ENCODE measurements at places on chromosomes 1 and 21. TPM values are rescaled to one million over a fixed set of nuclear protein-coding genes. Genes with fewer than 3 reads are reported as not detected.
A peak's percentile ranks its signal among the peaks of the same experiment; 100 is the strongest.

CFHR5 gene
- total RNA-seq, result not detected

CDC73 gene
- total RNA-seq, result 50.2 TPM

DNA sequence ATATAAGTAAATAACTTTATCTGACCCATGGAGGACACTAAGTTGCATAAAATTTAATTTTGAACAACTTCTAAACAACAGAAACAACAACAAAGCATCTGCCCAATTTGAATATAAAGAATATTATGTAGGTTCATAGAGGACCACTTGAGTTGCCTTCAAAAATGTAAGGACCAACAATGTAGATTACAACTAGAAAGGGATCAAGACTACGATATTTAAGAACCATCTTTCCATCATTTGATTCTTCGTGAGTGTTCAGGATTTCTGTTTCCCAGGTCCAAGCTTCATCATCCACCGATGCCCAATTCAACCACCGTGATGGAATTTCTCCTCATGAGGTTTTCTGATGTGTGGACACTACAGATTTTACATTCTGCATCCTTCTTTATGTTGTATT, at the start of gene OR14C36:
Gene OR14C36, plus strand, starts transcription at position 301 of the 400 bp plus-strand sequence. Its CDS starts 0 bp downstream, at position 301.
- H3K27me3 ChIP-seq, result peaks cover 12% of the 10 kb centered on the region
- H3K27ac ChIP-seq, result no peak within 1 kb of the TSS
- H3K36me3 ChIP-seq, result no peaks in the 10 kb centered on the region
- DNase-seq, result no peak
- no peak within 1 kb of the TSS for H3K4me3 ChIP-seq

DNA sequence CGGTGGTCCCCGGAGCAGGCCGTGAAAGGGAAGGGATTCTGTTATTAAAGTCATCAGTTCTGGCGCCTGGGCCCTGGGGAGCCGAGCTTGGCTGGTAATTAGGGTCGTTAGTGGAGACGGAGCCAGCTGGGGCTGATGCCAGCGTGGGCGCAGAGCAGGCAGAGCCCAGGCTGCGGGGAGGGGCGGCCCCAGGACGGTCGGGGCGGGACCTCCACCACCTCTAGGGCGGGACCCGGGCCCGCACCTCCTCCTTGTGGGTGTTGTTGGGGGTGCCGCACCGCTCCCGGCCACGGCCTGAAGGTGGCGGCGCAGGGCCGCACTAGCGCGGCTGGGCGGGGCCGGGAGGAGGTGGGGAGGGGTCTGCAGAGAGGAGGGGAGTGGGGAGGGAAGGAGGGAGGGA, 470.6 kb downstream of the PTPRU start:
- DNase-seq, result peak; percentile 54
- peaks cover 14% of the 10 kb centered on the region for H3K4me1 ChIP-seq
- H3K27me3 ChIP-seq, result peaks cover 36% of the 10 kb centered on the region
- H3K27ac ChIP-seq, result no peak overlapping the region
- H3K4me3 ChIP-seq, result no peak overlapping the region
- H3K36me3 ChIP-seq, result no peaks in the 10 kb centered on the region

DNA sequence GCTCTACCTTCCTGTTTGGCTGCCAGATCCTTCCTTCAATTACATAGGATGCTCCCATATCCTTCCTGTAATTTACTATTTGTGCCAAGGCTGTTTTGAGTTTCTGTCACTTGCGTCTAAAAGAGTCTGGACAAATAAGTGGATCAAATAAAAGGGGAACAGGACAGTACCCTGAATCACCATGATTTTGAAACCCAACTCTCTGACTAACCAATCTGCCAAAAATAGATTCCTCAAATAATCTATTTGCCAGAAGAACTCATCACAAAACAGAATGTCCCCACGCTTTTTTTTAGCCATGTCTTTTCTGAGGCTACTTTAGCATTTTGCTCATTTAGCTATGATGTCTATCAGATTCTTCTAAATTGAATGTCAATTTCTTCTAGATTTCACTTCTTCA, 392.6 kb downstream of the NTNG1 start:
- H3K4me1 ChIP-seq, result no peaks in the 10 kb centered on the region
- no peaks in the 10 kb centered on the region for H3K36me3 ChIP-seq
- DNase-seq, result no peak
- H3K4me3 ChIP-seq, result no peak overlapping the region
